ENCODE measurements at places on chromosomes 1 and 21.

DNA sequence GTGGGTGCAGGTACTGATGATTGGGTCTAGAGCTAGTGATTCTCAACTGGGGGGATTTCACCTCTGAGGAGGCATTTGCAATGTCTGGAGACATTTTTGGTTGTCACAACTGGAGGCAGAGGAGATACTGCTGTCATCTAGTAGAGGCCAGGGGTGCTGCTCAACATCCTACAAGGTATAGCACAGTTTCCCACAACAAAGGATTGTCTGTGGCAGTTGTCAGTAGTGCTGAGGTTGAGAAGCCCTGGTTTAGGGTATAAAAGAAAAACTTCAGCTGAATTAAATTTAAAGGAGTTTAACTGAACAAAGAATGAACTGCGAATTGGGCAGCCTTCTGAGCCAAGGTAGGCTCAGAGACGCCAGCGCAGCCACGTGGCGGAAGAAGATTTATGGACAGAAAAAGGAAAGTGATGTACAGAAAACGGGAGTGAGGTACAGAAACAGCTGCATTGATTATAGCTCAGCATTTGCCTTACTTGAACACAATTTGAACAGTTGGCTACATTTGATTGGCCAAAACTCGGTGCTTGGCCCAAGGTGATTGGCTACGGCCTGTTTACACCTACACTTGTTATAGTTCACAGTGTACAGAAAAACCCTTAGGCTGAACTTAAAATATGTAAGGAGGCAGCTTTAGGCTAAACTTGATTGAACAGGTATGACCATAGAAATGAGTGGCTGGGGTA lies 40.4 kb downstream of the MPZL1 start:
- no peak for DNase-seq

- no peak for DNase-seq
Measured at GRCh38 chr1:10705953-10706352, 90.5 kb downstream of the CASZ1 start.

DNA sequence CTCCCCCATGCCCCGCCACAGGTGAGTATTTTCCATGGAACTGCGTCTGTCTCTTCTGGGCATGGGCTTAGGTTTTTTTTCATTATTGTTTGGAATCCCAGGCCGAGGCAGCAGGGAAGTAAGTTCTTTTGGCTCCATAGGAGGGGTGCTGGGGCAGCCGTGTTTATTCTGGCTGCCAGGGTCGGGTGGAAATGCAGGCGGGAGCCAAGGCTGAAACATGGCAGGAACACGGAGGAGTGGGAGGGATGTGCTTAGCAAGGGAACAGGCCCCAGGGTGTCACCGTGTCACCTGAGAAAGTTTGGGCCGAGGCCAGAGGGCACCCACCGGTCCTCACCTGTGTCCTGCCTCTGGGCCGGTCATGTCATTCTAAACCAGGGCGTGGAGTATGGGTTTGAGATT lies 4.5 kb upstream of the DHRS3 start:
- no peak for DNase-seq

GRCh38 chr1:97159342-97159741 lies 437.8 kb downstream of the PTBP2 start:
- DNase-seq, result no peak

GRCh38 chr1:93346421-93346993 lies 800 bp downstream of the DR1 start:
- no peak for DNase-seq

DNA sequence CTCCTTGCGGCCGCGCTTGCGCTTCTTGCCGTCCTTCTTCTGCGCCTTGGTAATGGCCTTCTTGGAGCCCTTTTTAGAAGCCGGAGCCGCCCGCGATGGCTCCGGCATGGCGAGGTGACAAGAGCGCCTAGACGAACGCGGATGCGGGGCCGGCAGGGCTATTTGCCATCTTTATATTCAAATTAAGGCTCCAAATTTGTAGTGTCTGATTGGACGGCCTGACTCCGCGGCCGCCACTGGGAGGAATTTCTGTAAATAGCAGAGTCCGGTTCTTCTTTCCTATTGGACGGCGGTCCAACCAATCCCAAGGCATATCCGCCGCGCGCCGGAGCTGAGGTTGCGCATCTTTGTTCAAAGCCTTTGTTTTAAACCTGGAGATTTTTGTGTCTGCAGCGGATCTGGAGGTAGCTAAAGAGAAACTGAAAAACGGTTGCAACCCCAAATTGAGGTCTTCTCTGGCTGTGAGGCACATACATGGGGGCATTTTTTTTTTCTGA lies 22.6 kb upstream of the RNF187 start:
- peak; percentile 81 for DNase-seq

DNA sequence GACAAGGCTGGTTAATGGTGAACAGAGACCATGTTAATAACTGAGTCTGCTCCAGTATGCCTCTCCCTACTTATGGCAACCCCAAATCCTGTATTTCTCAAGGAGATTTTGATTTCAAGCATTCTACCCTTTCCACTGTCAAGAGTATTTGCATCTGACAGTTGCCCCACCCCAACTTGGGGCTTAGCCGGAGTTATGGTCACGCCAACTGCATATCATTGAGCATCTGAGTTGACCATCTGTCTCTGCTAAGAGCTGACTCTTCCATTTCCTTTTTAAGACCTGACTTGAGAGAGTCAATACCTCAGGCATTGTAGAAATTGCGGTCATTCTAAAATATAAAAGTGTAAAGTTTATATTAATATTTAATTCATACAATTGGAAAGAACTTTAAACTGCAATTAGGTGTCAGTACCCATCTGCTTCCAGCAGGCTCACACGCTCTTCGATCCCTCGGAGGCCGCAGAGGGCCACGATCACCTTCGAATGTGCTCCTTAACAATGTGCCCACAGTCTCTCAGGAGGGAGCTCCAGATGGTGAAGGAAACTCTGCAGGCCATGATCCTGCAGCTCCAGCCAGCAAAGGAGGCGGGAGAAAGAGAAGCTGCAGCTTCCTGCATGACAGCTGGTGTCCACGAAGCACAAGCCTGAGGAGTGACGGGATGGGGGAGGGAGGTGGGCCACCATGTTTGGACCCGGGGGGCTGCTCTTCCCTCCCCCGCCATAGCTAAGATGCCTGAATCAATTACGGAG lies 409.8 kb downstream of the DISC1 start:
- DNase-seq, result no peak

GRCh38 chr1:6783221-6783620 lies 2.0 kb upstream of the CAMTA1 start:
- DNase-seq, result no peak

- DNase-seq, result no peak
Measured at GRCh38 chr1:226664413-226665101, 74.5 kb downstream of the ITPKB start.

GRCh38 chr1:145962157-145963102 lies 1.9 kb downstream of the ANKRD34A start:
- DNase-seq, result no peak

- DNase-seq, result no peak
Measured at GRCh38 chr1:76090283-76091203, 16.0 kb downstream of the ST6GALNAC3 start.

GRCh38 chr1:1564268-1564667 lies 10.4 kb downstream of the SSU72 start:
- DNase-seq, result no peak

DNA sequence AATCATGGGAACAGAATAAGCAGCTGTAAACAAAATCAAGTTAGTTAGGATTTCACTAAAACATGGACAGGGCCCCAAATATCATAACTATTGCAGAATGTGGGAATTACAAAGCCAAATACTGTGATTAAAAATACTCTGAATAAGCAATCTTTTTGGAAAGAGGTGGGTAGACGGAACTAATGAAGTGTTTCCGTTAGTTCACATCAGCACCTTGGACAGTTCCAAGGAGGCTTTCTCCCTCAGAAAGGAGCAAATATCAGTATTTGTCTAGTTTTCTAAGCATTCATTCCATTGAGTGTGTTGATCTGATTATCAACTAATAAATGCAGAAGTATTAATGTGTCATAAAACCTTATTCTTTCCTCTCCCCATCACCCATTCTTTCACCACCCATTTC lies 97.4 kb downstream of the FAM78B start:
- peak; percentile 54 for DNase-seq

DNA sequence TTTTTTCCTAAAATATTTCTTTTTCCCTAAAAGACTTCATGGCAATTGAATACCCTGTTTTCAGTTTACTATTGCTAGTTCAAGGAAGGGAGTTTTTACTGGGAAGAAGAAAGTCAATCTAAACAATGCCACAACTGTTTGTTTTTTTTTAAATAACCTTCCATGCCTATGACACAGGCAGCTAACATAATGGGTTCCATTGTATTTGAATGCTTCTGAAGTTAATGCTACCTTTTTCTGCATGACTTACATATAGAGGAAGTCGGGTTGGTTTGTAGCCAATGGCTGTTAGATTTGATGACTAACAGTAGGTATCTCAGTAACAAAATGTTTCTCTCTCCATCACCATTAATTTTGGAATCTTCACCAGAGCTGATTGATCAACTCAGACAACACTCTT lies 134.0 kb downstream of the KIF26B start:
- no peak for DNase-seq

- no peak for DNase-seq
Measured at GRCh38 chr1:199867601-199868000, 159.9 kb upstream of the NR5A2 start.

- DNase-seq, result no peak
Measured at GRCh38 chr1:68571454-68572235, 74.8 kb upstream of the DEPDC1 start.

DNA sequence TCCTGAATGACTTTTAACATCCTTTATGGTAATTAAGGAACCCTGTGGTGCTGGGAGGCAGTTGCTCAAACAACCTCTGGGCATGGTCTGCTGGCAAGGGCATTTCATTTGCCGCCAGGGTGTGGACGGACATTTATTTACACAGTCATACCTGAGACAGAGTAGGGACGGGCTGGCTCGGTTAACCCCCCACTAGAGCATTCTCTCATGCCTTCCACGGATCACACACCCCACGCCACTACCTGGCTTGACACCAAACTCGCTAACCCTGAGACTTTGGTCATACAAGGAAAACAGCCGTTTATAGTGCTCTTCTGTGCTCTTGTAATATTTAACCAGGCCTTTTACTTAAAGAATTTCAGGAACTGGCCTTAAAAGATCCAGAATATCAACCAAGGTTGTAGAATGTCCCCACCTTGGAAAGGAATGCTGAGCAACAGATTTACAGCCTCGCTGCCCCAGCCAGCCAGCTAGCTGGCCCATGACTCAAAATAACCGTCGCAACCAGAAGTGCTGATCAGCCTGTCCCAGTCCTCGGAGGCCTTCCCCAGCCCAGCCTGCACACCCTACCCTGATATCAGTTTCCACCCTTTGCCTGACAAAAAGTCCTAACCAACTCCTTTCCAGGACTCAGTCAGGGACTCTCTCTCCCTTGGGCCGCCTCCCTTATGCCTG lies 6.5 kb upstream of the PDXK start:
- DNase-seq, result no peak

DNA sequence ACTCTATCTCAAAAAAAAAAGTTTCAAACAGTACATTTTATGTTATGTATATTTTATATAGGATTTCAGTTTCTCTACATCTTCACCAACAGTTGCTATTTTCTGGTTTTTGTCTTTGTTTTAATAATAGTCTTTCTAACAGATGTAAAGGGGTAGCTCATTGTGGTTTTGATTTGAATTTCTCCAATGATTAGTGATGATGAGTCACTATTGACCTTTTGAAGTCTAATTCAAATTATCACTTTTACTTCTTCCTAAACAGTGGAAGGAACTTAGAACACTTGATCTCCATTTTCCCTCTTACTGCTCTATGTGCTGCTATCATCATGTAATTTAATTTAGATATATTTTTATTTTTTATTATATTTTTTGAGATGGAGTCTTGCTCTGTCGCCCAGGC lies 31.7 kb upstream of the SHCBP1L start:
- no peak for DNase-seq

- no peak for DNase-seq
Measured at GRCh38 chr1:118556936-118557335, 371.9 kb upstream of the SPAG17 start.

- no peak for DNase-seq
Measured at GRCh38 chr1:221100611-221101010, 221.4 kb downstream of the HLX start.

DNA sequence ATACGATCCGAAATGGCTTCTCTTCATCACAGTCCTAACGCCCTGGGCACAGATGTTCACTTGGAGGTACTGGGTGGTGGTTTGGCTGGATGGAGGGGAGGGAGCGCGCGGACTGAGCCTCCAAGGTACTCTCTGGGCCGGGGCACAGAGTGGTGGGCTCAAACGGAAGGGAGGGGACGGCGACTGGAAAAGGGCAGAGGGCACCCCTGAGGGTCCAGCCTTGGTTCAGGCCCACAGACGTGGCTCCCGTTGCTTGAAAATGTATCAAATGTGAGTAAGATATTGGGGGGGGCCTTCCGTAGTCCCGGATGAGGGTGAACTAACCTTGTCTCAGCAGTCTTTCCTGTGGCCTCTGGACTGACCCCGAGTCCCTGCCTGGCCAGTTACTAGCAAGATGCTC lies 463 bp downstream of the IL12RB2 start:
- no peak for DNase-seq

DNA sequence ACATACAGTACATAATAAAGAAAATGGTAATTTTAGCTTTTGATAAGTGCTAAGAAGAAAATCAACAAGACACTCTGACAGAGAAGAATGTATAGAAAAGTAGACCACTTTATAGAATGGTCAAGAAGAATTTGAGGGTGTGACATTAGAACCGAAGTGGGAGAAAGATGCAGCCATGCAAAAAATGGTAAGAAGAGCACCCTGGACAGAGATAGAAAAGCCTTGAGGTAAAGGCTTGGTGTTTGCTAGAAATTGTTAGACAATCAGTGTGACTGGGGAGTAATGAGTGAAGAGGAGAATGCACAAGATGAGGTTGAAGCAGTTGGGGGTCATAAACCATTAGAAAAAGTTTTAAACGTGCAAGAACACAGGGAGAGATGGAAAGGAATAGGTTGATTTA lies 23.5 kb downstream of the MAEL start:
- no peak for DNase-seq

DNA sequence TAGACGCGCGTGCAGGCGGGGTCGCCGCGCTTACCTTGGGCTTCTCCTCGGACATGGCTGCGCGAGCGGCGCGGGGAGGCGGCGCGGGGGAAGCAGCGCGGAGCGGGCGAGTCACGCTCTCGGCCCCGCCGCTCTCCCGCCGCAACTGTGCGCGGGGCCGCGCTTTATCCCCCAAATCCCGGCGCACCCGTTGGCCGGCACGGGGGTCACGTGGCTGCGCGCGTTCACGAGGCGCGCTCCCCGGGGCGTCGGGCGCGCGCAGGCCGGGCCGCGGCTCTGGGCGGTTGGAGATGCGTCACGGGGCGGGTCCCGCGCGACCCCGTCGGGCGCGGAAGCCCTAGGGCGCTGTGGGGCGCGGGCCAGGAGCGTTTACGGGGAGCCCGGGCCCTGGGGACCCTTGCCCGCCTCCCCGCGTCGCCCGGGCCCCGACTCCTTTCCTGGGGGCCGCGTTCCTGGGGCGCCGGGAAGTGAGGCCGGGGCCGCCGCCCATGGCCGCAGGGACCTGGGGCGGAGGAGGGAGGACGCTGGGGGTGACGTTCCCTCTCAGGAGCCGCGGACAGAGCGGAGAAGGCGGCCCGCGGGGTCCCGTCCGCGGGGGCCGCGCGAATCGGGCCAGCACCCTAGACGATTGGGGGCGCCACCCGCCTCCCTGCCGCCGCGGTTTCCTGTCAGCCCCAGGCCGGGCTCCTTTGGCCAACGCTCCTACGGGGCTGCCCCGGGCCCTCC lies at the start of gene SUMO3:
Gene SUMO3, minus strand, starts transcription at position 149 of the 726 bp plus-strand sequence. Its CDS starts 94 bp downstream, at position 55.
- peak; percentile 90 for DNase-seq
